Endothelial cell of umbilical vein (primary cell): ENCODE measurements at places on chromosomes 4 and X. TPM values are rescaled to one million over a fixed set of nuclear protein-coding genes. Genes with fewer than 3 reads are reported as not detected.
A peak's percentile ranks its signal among the peaks of the same experiment; 100 is the strongest.

DNA sequence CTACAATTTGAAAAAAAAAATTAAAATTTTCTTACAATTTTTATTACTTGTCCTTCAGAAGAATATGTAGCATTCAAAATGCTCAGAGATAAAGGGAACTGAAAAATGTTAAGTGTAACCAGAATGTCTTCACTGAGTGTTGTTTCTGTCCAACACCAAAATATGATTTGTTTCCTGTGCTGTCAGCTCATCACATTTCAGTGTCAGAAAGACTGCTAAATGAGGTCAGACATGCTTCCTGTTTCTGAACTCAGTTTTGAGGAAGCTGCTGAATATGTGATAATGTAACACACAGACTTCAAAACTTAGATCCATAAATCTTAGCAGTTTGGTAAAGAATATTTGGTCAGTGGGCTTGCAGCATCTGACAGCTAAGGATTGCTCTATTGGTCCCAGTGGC lies 1849.7 kb downstream of the PCDH7 start:
- no peak for DNase-seq
- H3K36me3 ChIP-seq: no peaks in the 10 kb centered on the region
- H3K27me3 ChIP-seq: no peaks in the 10 kb centered on the region
- no peaks in the 10 kb centered on the region for H3K4me1 ChIP-seq
- no peak overlapping the region for H3K4me3 ChIP-seq

- H3K27me3 ChIP-seq: no peaks in the 10 kb centered on the region
- no peak overlapping the region for H3K4me3 ChIP-seq
- no peak for DNase-seq
- H3K27ac ChIP-seq: no peak overlapping the region
- no peaks in the 10 kb centered on the region for H3K36me3 ChIP-seq
These were observed 566.6 kb downstream of the GALNTL6 start for GRCh38 chr4:172379834-172380233.

DNA sequence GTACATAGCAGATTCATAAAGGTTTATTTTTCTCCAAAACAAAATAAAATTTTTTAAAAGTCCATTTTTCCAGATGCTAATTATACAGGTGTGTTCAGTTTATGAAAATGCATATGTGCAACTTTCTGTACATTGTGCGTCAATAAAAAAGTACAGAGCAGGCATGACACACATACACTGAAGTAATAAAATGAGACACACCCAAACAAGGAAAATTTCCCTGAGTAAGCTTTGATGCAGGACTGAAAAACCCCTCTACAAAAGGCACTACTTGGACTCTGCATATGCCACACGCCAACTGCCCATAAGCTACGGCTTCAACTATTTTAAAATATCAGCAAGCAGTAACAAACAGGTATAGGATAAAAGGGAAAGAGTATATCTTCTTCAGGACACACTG lies 13.8 kb downstream of the ARAP2 start:
- H3K27ac ChIP-seq: no peak overlapping the region
- no peak for DNase-seq
- no peaks in the 10 kb centered on the region for H3K27me3 ChIP-seq
- H3K36me3 ChIP-seq: no peaks in the 10 kb centered on the region

GRCh38 chr4:54213001-54213400 lies 16.1 kb upstream of the PDGFRA start:
- no peaks in the 10 kb centered on the region for H3K27me3 ChIP-seq
- peaks cover 2% of the 10 kb centered on the region for H3K4me1 ChIP-seq
- H3K4me3 ChIP-seq: no peak overlapping the region
- H3K36me3 ChIP-seq: no peaks in the 10 kb centered on the region
- H3K27ac ChIP-seq: no peak overlapping the region

- H3K27ac ChIP-seq: no peak overlapping the region
- no peak for DNase-seq
- H3K4me1 ChIP-seq: no peaks in the 10 kb centered on the region
- H3K36me3 ChIP-seq: no peaks in the 10 kb centered on the region
These were observed 547.5 kb downstream of the NLGN4X start for GRCh38 chrX:5681159-5681558.

DNA sequence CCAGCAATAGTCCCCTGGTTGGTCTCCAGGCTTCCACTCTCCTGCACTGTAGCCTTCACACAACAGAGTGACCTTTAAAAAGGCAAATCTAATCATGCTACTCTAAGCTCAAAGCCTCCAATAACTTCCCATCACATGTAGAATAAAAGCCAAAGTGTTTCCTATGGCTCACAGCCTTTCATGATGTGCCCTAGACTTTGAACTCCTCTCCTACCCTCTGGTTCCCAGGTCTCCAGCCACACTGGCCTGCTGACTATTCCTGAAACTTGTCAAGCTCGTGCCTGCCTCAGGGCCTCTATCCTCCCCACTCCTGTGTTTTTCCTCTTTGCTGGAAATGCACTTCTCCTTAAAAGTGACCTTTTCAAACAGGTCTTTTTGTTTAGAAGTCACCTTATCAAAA lies 3.1 kb downstream of the MANBA start:
- H3K27ac ChIP-seq: no peak overlapping the region
- H3K36me3 ChIP-seq: no peaks in the 10 kb centered on the region
- no peaks in the 10 kb centered on the region for H3K27me3 ChIP-seq
- no peak overlapping the region for H3K4me3 ChIP-seq
- no peak for DNase-seq

- no peak overlapping the region for H3K27ac ChIP-seq
- no peak for DNase-seq
- no peaks in the 10 kb centered on the region for H3K27me3 ChIP-seq
- H3K4me3 ChIP-seq: no peak overlapping the region
- H3K36me3 ChIP-seq: no peaks in the 10 kb centered on the region
- H3K4me1 ChIP-seq: no peaks in the 10 kb centered on the region
These were observed 67.3 kb downstream of the ASB9 start for GRCh38 chrX:15202454-15203177.

DNA sequence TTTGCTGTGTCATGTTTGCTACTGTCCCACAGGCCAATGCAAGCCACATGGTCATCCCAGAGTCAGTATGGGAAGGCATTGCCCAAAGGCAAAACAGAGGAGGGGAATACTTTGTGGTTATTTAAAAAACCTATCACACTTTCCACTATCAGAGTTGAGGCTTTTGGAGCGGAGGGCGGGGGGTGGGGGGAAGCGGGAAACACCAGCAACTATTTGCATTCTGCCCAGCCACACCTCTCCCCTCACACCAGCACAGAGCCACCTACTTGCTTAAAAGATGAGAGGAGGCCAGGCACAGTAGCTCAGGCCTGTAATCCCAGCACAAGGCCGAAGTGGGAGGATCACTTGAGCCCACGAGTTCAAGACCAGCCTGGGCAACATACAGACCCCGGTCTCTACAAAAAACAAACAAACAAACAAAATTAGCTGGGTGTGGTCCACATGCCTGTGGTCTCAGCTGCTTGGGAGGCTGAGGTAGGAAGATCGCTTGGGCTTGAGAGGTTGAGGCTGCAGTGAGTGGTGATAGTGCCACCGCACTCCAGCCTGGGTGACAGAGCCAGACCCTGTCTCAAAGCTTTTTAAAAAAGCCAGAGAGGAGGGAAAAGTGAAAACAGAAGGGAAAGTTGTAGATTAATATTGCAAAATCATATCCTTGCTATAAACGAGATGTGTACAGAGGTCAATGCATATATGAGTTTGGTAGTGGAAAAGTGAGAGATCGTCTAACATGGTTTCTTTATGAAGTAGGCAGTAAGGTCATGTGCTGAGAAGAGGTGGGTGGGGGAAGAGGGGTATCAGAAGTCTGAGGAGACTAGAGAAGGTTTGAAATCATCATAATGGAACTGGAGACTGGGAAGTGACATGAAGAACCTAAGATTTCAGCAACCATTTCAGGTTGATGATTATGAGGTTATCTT lies 1.9 kb upstream of the CHST7 start:
- no peak overlapping the region for H3K27ac ChIP-seq
- H3K4me3 ChIP-seq: no peak overlapping the region
- H3K4me1 ChIP-seq: peaks cover 21% of the 10 kb centered on the region
- no peak for DNase-seq

DNA sequence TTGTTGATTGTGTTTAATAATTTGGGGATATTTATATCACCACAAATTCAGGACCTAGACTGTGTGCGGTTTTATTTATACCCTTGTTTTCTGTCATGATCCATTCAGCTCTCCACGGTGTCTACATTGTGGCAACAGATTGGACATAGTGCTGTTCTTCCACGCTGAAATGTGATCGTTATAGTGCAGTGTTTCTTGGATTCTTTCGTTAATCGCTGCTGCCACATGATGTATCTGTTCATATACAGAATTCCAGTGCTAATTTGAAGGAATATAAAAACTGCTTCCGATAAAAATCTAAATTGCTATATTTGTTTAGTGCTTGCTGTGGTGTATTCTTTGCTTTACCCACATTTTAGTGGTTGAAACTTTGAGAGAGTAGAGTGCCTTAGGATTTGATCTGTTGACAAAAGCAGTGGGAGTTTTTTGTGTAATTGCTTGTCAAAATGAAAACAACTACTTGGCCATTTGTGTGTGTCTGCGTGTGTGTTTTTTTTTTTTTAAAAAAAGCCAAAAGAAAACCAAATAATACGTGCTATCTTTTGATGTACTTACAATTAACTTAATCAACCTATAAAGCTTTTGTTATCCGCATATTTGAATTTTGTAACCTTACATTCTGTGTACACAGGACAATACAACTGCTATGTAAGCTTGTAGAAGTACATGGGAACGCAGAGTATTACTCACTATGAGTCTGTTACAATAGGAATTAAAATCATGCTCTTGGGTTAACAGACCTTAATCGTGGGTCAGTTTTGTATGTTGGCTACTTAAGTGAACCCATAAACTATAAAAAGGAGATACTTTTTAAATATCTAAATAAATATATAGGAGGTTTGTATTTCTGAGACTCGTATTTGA lies 353.3 kb downstream of the ARHGAP24 start:
- no peaks in the 10 kb centered on the region for H3K36me3 ChIP-seq
- no peak for DNase-seq
- no peak overlapping the region for H3K27ac ChIP-seq
- H3K27me3 ChIP-seq: no peaks in the 10 kb centered on the region
- peaks cover 44% of the 10 kb centered on the region for H3K4me1 ChIP-seq

DNA sequence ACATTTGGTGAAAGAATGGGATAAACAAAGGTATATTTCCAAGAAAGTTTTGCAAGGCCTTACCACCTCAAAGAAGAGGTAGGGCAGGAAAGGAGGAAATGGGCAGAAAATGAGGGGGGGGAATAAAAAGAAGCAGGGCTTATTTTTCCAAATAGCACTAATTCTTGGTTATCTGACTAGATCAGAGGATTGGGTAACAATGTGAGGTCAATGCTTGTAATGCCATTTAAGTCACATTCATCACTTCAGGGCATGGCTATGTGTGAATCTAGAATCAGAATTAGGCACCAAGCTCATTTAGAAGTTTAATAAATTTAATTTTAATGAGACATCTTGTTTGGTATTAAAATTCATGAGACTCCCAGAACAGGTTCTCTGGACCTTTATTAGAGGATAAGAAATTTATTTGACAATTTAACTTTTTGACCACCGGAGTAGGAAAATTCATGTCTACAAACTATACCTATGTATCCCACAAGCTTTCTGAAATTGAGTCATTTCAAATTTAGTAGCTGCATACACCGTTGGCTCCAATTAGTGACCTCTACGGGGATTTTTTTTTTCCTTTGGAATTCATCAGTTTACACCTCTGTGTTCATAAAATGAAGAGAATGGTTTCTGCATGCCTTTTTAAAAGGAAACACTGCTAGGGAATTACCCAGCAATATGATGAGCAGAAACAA lies 1.4 kb upstream of the STS start:
- H3K4me1 ChIP-seq: no peaks in the 10 kb centered on the region
- H3K4me3 ChIP-seq: no peak overlapping the region
- H3K27me3 ChIP-seq: no peaks in the 10 kb centered on the region
- H3K27ac ChIP-seq: no peak overlapping the region

DNA sequence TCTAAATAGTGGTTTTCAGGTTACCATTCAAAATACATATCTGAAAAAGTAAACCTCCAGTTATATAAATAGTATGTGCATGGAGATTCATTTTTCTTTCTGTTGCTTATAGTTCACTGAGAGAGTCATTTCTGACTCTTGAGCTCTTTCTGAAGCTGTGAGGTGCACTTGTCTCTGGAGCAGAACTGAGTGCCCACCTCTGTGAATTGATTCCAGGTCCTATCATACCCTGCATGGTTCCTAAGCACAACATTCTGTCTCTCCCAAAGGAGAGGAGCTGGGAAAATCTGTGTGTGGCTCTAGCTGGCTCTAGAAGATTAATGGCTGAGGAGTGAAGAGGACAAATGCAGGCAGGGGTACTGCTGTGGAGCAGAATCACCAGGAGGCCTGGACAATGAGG lies 161.6 kb upstream of the HCCS start:
- DNase-seq: no peak
- no peaks in the 10 kb centered on the region for H3K27me3 ChIP-seq
- H3K36me3 ChIP-seq: no peaks in the 10 kb centered on the region
- no peak overlapping the region for H3K4me3 ChIP-seq
- H3K27ac ChIP-seq: no peak overlapping the region
- no peaks in the 10 kb centered on the region for H3K4me1 ChIP-seq

- no peak for DNase-seq
- H3K4me3 ChIP-seq: no peak overlapping the region
- H3K4me1 ChIP-seq: no peaks in the 10 kb centered on the region
- no peaks in the 10 kb centered on the region for H3K36me3 ChIP-seq
- H3K27ac ChIP-seq: no peak overlapping the region
- peaks cover 18% of the 10 kb centered on the region for H3K27me3 ChIP-seq
These were observed 90.6 kb upstream of the WWC2 start for GRCh38 chr4:183008492-183008891.

The SPIN3 gene
- total RNA-seq: 6.3 TPM in 2 replicates

DNA sequence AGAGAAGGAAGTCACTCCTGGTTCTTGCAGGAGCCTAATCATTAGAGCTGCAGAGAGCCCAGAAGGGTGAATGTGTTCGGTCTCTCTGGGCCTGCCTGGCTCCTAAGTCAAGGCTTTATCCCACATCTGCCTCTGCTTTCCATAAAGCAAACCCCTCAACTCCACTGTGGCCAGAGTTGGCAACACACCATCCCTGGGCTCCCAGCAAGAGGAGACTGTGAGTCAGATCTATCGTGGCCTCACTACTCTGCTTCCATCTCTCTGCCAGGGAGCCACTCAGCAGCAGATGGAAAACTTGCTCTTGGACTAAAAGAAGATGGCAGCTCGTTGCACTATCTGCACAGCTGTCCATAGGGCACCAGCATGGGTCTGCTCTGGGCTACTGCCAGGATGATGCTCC lies 348.2 kb downstream of the FBXW7 start:
- no peaks in the 10 kb centered on the region for H3K36me3 ChIP-seq
- H3K4me3 ChIP-seq: no peak overlapping the region
- H3K4me1 ChIP-seq: no peaks in the 10 kb centered on the region
- no peak for DNase-seq

GRCh38 chr4:80266253-80266901 lies at the start of gene FGF5:
Gene FGF5, plus strand, starts transcription at chr4:80266664. Its CDS starts 161 bp downstream, at chr4:80266825.
- peaks cover 12% of the 10 kb centered on the region for H3K4me1 ChIP-seq
- H3K27ac ChIP-seq: peak within 1 kb of the TSS; percentile 49
- no peaks in the 10 kb centered on the region for H3K36me3 ChIP-seq
- H3K4me3 ChIP-seq: peak within 1 kb of the TSS; percentile 64
- peaks cover 77% of the 10 kb centered on the region for H3K27me3 ChIP-seq
- DNase-seq: peak; percentile 38

GRCh38 chr4:3009422-3009821 lies 46.1 kb downstream of the GRK4 start:
- no peaks in the 10 kb centered on the region for H3K36me3 ChIP-seq
- no peak overlapping the region for H3K4me3 ChIP-seq
- H3K27ac ChIP-seq: no peak overlapping the region
- DNase-seq: no peak
- H3K4me1 ChIP-seq: no peaks in the 10 kb centered on the region
- H3K27me3 ChIP-seq: no peaks in the 10 kb centered on the region
